Activated naive CD4-positive, alpha-beta T cell treated with Interleukin-2 at 50 U/mL for 16 hours (primary cell): ENCODE measurements at places on chromosomes 16 and 17.

DNA sequence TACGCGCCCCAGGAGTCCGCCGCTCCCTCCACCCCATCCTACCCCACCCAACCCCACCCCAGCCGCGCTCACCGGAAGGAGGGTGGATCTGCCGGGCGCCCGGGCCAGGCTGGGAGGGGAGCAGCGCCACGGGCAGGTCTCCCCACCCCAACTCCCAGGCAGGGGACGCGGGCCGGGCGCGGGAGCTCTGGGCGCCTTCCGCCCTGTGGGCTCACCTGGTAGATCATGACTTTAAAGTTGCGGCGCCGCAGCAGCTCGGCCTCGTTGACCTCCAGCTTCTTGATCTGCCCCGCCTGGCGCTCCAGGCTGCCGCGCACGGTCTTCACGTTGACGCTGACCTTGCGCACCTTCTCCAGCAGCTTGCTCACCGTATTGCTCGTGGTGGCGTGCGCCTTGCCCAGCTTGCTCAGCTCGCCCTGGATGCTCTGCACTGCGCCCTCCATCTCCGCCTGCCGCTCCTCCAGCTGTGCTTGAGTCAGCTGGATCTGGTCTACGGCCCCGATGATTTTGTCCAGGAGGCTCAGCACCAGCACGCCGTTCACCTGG is 571 bp downstream of the CAVIN1 start:
- DNase-seq, result peak; percentile 39

- DNase-seq, result no peak
These were observed 34.4 kb downstream of the ZZEF1 start for GRCh38 chr17:4108397-4108796.

DNA sequence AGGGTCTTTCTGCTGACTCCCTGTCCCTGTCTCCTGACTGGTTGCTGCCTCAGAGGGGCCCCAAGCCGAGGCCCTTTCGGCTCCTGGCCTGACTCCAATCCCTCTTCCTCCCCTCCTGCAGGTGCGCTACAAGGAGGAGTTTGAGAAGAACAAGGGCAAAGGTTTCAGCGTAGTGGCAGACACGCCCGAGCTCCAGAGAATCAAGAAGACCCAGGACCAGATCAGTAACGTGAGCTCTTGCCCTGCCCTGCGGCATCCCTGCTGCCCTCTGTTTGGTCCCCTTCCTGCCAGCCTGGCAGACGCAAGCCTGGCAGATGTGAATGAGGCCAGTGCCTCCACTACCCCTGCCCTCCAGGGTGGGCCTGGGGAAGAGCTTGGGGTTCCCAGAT is 27.1 kb upstream of the LASP1NB start:
- no peak for DNase-seq

DNA sequence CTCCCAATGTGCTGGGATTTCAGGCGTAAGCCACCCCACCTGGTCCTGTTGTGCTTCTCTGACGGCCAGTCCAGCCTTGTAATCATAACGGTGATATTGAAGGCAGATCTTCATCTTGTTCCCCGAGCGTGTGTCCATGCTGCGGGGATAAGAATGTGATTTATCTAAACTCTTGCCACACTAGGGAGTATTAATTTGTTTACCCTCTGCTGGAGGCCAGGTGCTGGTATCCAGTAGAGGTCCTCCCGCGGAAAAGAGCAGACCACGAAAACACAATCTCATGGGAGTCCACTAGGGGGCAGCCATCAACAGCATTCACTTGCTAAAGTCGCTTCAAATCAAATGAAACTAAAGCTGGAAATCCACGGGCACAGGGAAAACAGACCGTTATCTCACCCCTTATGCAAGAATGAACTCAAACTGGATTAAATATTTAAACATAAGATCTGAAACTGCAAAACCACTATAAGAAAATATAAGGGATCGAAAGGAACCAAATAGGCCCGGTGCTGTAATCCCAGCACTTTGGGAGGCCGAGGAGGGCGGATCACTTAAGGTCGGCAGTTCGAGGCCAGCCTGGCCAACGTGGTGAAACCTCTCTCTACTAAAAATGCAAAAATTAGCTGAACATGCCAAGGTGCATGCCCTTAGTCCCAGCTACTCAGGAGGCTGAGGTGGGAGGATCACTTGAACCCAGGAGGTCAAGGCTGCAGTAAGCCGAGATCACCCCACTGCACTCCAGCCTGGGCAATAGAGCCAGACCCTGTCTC is 22.3 kb upstream of the RBBP6 start:
- DNase-seq, result peak; percentile 75

- no peak for DNase-seq
These were observed 129.5 kb downstream of the SOCS1 start for GRCh38 chr16:11126399-11127054.

- peak; percentile 75 for DNase-seq
These were observed 636 bp upstream of the ERN1 start for GRCh38 chr17:64130559-64131001.

GRCh38 chr17:247767-248166 is 66.3 kb upstream of the DOC2B start:
- DNase-seq, result no peak

DNA sequence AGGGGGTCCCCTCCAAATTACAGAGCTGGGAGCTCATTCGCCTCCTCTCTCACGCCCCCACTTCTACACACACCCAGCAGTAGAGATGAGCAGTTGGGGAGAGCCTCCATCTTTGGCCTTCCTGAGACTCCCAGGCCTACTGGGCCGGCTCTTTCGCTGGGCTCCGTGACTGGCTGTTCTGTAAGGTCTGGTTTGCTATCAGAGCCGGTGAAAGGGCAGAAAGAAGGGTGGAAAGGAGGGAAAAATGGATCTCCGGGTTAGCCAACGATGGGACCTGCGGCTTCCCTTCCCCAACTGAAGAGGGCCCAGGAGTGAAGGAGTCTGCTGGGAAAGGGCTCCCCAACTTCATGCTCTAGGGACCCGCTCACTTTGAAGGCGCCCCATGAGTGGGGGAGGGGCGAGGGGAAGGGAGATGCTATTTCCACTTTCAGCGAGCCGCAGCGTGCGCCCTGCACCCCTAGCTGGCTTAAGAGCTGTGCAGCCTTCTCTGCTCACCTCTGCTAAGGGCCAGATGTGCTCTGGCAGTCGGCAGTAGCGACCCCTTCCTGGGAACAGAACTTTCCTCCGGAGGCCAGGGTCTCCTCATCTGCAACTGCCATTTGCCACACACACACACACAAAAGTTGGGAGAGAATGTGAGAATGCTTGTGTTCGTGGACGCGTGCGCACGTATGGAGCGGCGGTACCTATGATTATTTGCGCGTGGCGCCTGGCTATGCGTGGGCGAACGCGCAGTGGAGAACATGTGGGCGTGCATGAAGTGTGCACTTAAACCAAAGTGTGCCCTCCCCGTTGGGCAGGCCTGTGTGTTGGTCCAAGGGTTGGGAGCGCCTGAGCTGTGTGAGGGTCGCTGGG is 2.9 kb upstream of the FOXF1 start:
- DNase-seq, result no peak
